T-helper 2 cell treated with Interferon-gamma antibody and Interleukin-4, amounts not matched to agents 100 ng/mL and 5 ng/mL, for 36 hours (primary cell): ENCODE measurements at places on chromosomes 5 and 9. TPM values are rescaled to one million over a fixed set of nuclear protein-coding genes. Genes with fewer than 3 reads are reported as not detected.

The ADAMTS12 gene
- not detected in 2 replicates for total RNA-seq

The PRKAA1 gene
- total RNA-seq = 61.3 and 69.3 TPM in 2 replicates

The ASPN gene
- total RNA-seq = not detected in 2 replicates

The HAVCR1 gene
- total RNA-seq = 1.7 and 2.2 TPM in 2 replicates

The GABRG2 gene
- 0.75 TPM in 1 of 2 replicates, not detected in the other for total RNA-seq

The IFNK gene
- total RNA-seq = not detected in 2 replicates

The SPAAR gene
- total RNA-seq = not detected in 2 replicates

The KIF12 gene
- not detected in 2 replicates for total RNA-seq

The ADGRV1 gene
- total RNA-seq = 0.02 and 0.59 TPM in 2 replicates

The RNF183 gene
- 0.45 TPM in 1 of 2 replicates, not detected in the other for total RNA-seq

The PCDHB10 gene
- total RNA-seq = not detected in 2 replicates

The DND1 gene
- 2.8 and 3.2 TPM in 2 replicates for total RNA-seq

The PPP3R2 gene
- total RNA-seq = not detected in 2 replicates

The ELAVL2 gene
- not detected in 2 replicates for total RNA-seq

The SPTAN1 gene
- total RNA-seq = 326 and 333 TPM in 2 replicates

The GRXCR2 gene
- total RNA-seq = not detected in 2 replicates

The CD274 gene
- total RNA-seq = 11.1 and 12.7 TPM in 2 replicates

The OR1Q1 gene
- total RNA-seq = not detected in 2 replicates

The LEAP2 gene
- 4.0 and 4.2 TPM in 2 replicates for total RNA-seq

The FYB1 gene
- total RNA-seq = 193 and 203 TPM in 2 replicates

The PDLIM4 gene
- total RNA-seq = 0.23 and 0.45 TPM in 2 replicates

The SOX30 gene
- 0.11 and 0.16 TPM in 2 replicates for total RNA-seq

The CCDC112 gene
- 0.82 and 1.2 TPM in 2 replicates for total RNA-seq

The OGN gene
- total RNA-seq = not detected in 2 replicates

The CTXN3 gene
- total RNA-seq = not detected in 2 replicates

The B4GALT1 gene
- total RNA-seq = 41.8 and 42.9 TPM in 2 replicates

The FEM1C gene
- 13.5 and 13.7 TPM in 2 replicates for total RNA-seq

The CCIN gene
- 0.34 and 0.43 TPM in 2 replicates for total RNA-seq

The SHOC1 gene
- total RNA-seq = not detected in 2 replicates

The C5orf58 gene
- total RNA-seq = not detected in 2 replicates

The IL5 gene
- 7.3 and 7.7 TPM in 2 replicates for total RNA-seq

The TMEM215 gene
- total RNA-seq = not detected in 2 replicates

The MEIKIN gene
- total RNA-seq = not detected in 2 replicates

The SAXO1 gene
- not detected in 2 replicates for total RNA-seq

The ZNF79 gene
- 13.3 TPM in 2 replicates for total RNA-seq

The TBC1D9B gene
- total RNA-seq = 91.9 and 95.0 TPM in 2 replicates

The NME5 gene
- not detected in 2 replicates for total RNA-seq

The SLC6A7 gene
- not detected in 2 replicates for total RNA-seq

The PCDHGA5 gene
- total RNA-seq = 0.41 and 0.55 TPM in 2 replicates

The CDH9 gene
- total RNA-seq = not detected in 2 replicates

The BTNL9 gene
- total RNA-seq = not detected in 2 replicates

The FOXD4L3 gene
- total RNA-seq = 0.16 TPM in 1 of 2 replicates, not detected in the other

The NUTM2F gene
- total RNA-seq = not detected in 2 replicates

The LCN9 gene
- not detected in 2 replicates for total RNA-seq

The NSD1 gene
- 99.7 and 103 TPM in 2 replicates for total RNA-seq

The NR5A1 gene
- total RNA-seq = not detected in 2 replicates

The PCDHGA12 gene
- total RNA-seq = 0.16 and 0.18 TPM in 2 replicates

The TAF11L5 gene
- total RNA-seq = not detected in 2 replicates

The COL15A1 gene
- 0.20 and 0.23 TPM in 2 replicates for total RNA-seq

The PRRT1B gene
- total RNA-seq = not detected in 2 replicates

The BSPRY gene
- 7.4 and 7.6 TPM in 2 replicates for total RNA-seq

The DMRT2 gene
- total RNA-seq = 0.52 and 0.61 TPM in 2 replicates

The CMBL gene
- 0.84 and 0.98 TPM in 2 replicates for total RNA-seq

The ANKDD1B gene
- 0.23 and 0.59 TPM in 2 replicates for total RNA-seq

The RAB3C gene
- total RNA-seq = not detected in 2 replicates

The IRX4 gene
- not detected in 2 replicates for total RNA-seq
